ENCODE measurements at places on chromosomes 7 and 10.

- DNase-seq, result no peak
Measured at GRCh38 chr10:89310056-89310893, 8.4 kb downstream of the IFIT2 start.

- no peak for DNase-seq
Measured at GRCh38 chr7:157405914-157406810, 69.4 kb downstream of the DNAJB6 start.

DNA sequence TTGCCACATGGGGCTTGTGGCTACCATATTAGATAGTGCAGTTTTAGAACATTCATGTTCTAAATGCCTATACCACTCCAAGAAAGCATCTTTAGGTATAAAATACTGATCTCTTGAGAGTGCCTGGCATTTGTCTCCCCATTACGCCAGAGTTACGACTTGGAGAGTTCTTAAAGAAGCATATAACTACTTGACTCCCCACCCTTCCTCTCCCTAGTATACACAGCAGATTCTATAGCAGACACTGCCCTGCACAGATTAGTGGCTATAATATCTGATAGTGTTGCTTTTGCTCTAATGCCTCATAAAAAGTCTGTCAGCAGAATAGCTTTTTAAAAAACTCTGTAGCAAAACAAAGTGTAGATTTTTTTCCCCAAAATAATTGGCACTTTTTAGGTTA, 90.8 kb downstream of the ZMYND11 start:
- no peak for DNase-seq

DNA sequence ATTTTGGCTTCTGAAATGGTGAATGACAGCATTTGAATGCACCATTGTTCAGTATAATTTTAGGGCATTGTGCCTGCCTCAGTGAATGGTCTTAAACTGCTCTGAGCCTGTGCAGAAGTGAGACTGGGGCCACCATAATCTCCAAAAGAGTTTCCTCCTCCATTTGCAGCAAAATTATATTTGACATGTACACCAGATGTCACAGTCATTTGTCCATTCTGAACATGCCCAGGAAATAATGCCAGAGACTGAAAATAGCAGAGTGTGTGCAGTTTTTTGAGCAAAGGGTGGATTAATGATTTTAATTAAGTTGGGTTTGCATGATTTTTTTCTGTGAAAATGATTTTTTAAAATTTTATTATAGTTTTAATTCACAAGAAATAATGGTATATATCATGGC, 26.4 kb upstream of the SLC35B4 start:
- DNase-seq, result no peak

GRCh38 chr7:8147760-8148463, 114.1 kb downstream of the ICA1 start:
- DNase-seq, result no peak

DNA sequence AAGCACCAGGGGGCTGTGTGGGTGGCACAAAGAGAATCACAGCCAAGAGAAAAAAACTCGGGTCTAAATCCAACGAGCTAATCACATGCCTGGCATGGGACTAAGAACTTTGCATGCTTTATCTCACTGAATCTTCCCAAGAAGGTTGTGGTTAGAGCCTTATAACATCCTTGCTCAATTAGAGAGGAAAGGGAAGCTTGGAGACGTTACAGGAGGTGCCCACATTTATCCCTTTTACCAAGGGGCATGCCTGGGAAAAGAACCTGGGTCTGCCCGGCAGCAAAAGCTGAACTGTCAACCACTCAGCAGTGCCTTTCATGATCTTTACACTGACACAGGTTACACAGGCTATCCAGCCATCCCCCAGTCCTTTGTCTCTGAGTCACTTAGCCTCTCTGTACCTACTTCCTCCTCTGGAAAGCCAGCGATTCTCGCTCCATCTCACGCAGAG, 190.1 kb downstream of the PRPF18 start:
- DNase-seq, result no peak

DNA sequence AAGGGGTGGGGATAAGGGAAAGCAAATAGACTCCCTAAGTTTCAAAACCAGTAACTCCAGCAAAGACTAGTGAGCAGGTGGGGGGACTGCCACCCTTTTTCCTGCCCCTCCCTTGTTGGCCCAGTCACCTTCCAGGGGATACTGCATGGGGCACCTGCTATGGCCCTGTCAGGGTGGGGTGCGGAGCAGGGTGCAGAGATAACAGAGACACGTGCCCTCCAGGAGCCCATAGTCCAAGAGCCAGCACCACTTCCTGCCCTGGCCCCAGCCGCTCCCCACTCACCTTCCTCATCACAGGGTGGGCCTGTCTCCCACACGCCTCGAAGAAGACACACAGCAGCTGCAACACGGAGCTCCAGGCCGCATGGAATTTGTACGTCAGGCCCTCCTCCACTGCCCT, 20.6 kb downstream of the RRP12 start:
- no peak for DNase-seq

GRCh38 chr7:149772956-149773434, 393 bp downstream of the ZNF467 start:
- DNase-seq, result no peak

GRCh38 chr10:10609379-10609955, 408.2 kb upstream of the CELF2 start:
- no peak for DNase-seq

DNA sequence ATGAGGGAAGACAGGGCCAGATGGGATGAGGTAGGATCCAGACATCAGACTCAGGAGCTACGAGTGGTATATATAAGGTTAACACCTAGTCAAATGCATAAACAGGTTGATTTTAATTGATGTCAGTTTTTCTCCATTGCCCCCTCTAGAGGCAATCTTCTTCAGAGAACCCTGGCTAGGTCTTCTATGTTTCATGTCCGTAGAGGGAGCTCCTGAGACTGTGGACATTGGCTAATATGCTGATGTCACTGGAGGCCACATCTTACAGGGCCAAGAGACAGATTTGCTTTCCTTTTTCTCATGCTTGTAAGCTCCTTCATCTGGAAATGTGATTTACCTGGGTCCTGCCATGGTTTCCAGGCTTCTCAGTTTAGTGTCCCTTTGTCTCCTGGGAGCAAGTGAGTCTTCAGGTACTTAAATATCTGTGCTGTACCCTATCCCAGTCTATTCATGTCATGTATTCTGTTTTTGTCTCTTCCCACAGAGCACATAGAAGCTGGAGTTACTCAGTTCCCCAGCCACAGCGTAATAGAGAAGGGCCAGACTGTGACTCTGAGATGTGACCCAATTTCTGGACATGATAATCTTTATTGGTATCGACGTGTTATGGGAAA, 161.6 kb upstream of the PRSS1 start:
- peak; percentile 32 for DNase-seq

GRCh38 chr10:18162021-18162627, 21.9 kb downstream of the CACNB2 start:
- no peak for DNase-seq

- no peak for DNase-seq
Measured at GRCh38 chr10:3355536-3355935, 183.0 kb upstream of the PITRM1 start.

GRCh38 chr7:105336009-105336408, 52.7 kb downstream of the SRPK2 start:
- no peak for DNase-seq

DNA sequence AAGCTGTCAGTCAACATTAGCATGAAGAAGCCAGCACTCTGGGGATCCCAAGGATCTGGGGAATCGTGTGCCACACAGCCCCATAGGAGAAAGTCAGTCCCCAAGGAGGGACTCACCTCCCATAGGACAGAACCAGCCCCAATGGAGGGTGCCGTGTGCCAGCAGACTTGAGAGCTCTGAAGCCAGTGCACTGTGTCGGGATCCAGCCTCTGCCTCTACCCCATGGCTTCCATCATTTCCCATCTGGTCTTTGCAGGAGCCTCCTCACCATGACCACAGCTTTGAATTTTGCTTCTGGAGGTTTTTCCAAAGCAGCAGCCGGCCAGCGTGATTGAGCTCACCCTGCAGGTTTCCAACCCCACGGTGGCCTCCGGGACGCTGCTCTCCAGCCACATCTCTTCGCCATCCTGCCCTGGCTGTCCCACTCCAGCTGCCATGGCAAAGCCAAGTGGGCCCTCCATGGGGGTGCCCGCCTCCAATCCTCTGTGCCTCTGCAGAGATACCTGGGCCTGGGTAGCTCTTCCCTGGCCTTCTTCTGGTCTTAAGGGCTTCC, 171.8 kb upstream of the SHH start:
- no peak for DNase-seq
